ENCODE measurements at places on chromosomes 12 and 14. TPM values are rescaled to one million over a fixed set of nuclear protein-coding genes. Genes with fewer than 3 reads are reported as not detected.

Gene RFX4
- 3.4 TPM for total RNA-seq

- DNase-seq: no peak
Observed at GRCh38 chr14:66099931-66100330, 386.2 kb upstream of the CCDC196 start.

GRCh38 chr14:39763402-39763890 lies 331.2 kb upstream of the FBXO33 start:
- no peak for DNase-seq

- no peak for DNase-seq
Observed at GRCh38 chr12:119343130-119343529, 8.6 kb downstream of the CCDC60 start.

DNA sequence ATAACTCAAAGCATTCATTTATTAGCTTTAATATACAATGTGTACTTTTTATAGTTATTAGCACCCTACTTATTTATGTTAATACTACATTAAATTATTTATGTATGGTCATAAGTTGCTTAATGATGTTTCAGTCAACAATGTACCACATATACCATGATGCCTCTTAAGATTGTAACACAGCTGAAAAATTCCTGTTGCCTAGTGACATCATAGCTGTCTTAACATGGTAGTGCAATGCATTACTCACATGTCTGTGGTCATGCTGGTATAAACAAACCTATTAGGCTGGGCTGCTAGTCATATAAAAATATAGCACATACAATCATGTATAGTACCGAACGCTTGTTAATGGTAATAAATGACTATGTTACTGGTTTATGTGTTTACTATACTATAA lies 120.4 kb downstream of the ANO6 start:
- no peak for DNase-seq

DNA sequence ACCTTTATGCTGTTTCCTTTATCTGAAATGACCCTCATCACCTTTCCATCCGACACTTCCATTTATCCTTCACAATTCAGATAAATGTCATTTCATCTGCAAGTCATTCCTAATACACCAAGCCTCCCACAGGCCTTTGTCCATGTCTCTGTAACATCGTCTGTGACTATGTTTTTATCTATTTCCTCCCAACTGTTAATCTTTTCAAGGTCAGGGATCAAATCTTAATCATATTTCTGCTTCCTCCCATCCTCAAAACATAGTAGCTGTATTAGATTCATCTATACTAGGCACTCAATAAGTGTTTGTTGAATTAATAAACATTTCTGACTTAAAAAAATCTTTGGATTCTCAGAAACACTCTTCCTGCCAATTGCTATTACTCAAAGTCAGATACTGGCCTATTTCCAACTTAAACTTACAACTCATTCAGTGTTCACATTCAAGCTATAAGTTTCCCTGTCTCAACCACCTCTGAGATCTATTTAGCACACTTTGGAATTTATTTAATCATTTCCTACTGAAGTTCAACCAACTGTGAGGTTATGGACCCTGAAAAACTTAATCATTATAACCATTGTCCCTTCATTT lies 100.2 kb upstream of the ALX1 start:
- no peak for DNase-seq

GRCh38 chr12:67067453-67068203 lies 201.5 kb upstream of the CAND1 start:
- DNase-seq: peak; percentile 20

DNA sequence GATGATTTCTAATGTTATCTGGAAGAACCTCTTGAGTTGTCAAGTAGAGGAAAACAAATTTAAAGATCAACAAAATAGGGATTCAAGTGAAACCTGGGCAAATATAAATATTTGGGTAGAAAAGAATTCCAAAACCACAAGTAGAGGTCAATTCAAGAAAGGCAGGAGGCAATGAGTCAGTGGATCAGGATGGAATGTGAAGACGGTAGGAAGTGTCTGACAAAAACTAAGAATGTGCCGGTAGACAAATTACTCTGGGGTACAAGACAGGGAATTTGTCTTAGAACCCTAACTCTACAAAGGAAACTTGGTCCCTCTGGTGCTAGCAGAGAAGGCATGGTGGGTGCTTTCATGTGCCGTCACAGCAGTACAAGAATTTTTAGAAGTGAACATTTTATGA lies 13.6 kb downstream of the ABCD2 start:
- DNase-seq: no peak

GRCh38 chr12:53956251-53956887 lies 1.7 kb downstream of the HOXC12 start:
- DNase-seq: no peak
